ENCODE measurements at places on chromosomes 12 and 14.

GRCh38 chr14:72999316-72999715 is 27.6 kb downstream of the ZFYVE1 start:
- no peak for DNase-seq

- DNase-seq: no peak
Measured at GRCh38 chr14:71116568-71117122, 209.4 kb downstream of the PCNX1 start.

DNA sequence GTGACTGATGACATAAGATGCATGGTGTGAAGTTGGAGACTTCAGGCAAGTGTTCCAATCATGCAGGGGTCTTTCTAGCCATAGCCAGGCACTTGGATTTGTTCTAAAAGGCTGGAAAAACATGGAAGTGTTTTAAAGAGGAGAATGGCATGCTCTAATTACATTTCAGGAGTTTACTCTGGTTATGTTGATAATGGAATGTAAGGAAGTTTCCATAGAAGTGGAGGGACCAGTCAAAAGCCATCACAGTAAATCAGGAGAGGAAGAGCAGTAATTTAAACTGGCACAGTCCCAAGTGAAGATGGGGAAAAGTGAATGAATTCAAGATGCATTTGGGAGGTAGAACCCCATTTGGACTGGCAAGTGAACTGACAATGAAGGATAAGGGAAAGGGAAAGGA is 13.9 kb upstream of the FRS2 start:
- no peak for DNase-seq

DNA sequence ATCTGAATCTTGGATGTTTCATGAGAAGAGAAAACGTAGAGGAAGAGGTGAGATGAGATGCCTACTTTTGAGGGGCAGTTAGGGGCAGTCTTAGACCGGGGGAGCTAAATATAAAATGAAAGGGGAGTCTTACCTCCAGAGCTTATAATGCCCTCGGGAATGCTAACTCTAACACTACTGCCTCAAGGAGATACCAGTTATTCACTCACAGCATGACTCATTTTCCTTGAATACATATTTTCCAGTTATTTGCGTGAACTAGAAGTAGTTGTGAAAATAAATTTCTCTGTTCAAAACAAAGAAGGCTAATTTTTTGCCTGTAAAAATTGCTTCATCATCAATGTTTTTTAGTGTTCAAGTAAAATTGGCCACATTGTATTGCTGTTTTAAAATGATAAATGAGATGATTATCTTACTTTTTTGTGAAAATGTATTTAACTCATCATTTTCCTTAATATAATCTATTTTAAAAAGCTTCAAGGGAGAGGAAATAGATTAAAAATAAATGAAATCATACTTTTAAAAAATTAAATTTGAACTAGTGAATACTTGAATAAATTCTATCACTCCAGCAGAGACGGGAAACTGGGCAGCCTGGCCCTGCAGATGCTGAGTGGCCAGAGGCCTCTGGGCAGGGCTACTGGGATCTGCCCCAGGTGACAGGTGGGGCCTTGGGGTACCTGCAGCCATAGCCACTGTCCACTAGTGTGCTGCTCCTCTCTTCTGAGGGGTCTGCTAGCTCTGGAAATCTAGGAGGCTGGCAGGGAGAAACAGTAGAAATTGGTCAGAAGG is 339.3 kb downstream of the EGLN3 start:
- peak; percentile 66 for DNase-seq

GRCh38 chr12:112892856-112893255 is 13.9 kb upstream of the OAS1 start:
- DNase-seq: no peak

GRCh38 chr12:92928421-92928961 is 604 bp downstream of the EEA1 start:
- peak; percentile 32 for DNase-seq

GRCh38 chr12:132828706-132829534 is at the start of gene GOLGA3:
GOLGA3 (minus strand) TSS chr12:132828869; CDS start chr12:132822128, 6,741 bp downstream.
- DNase-seq: peak; percentile 94

GRCh38 chr12:41310367-41310766 is 122.2 kb downstream of the PDZRN4 start:
- DNase-seq: no peak

DNA sequence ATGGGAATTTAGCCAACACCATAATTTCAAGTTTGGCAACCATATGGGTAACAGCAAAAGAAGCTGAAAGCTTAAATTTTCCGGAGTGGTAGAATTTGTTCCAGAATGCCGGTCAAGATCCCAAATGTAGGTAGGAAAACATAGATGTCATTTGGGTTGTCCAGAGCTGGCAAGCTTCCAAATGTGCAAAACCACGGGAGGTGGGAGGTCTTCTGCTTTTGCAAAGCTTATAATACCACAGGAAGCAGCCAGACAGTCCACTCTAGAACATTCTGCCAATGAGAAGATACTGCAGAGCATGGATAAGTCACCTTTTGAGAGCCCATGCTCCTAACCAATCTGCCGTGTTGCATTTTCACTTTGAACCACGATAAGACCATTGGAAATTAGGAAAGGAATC is 26.4 kb upstream of the BATF start:
- no peak for DNase-seq

DNA sequence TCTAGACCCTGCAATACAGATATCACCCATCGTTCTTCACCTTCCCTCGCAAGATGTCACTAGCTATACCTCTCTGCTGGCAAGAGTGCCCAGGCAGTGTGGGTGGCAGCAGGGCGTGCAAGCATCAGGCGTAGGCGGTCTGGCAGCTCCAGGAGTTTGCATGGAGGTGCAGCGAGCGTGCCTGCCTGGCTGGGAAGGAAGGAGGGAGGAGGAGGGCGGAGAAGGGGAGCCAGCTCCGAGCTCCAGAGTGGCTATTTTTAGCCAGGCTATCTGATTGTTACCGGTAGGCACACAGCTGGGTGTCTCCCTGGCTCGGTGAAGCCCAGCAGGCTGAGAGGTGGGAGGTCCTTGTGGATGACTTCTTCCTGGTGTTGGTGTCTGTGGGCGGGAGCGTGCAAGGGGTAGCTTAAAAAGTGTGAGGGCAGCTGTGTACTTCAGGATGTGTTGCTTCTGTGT is 6.2 kb downstream of the FOXJ2 start:
- DNase-seq: peak; percentile 71

DNA sequence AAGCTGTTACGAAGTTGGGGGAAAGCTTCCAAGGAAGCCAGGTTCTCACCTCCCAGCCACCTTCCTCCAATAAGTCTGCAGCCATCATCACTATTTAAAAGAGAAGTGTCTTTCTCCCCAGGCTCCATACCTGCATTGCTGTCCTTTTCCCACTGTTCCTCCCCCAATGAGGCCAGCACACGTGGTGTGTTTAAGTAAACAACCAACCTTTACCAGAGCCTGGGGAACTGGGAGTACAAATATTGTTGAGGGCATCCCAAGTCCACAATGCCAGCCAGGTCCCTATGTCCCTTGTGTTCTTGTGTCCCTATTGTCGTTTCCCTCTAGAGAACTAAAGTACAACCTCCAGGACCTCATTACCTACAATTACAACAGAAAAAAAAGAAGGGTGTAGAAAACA is 49.2 kb upstream of the PNMA1 start:
- DNase-seq: no peak

DNA sequence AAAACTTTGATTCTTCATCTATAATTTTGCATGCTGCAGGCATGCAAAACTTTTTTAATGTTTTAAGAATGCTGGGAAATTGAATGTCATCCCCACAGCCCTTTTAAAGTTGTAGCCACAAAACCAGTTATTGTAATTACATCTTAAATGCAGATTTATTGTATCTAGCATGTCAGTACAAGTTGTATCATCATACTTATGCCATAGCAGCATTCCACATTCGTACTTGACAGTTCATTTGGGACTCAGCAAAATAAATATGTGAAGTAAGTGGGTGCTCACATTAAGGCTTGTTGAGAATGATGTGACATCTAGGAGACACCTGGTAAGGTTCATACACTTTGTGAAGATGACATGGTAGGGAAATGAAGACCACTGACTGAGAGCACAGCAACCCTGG is 44.0 kb upstream of the GZMB start:
- DNase-seq: no peak

DNA sequence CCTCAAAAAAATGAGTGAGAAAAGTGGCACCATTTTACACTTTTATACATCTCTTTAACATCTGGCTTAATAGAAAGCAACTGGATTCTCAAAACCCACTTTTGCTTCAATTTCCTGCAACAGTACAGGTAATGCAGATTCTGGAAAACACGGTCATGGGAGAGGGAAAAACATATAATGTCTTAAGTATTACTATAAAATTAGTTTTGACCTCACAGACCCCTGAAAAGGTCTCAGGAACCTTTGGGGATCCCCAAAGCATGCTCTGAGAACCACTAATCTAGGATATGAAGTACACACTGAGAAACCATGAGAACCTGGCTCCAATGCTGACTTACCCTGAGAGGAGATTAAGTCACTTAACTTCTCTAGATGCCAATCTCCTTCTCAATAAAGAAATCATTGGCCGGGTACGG is 64.7 kb downstream of the PPP2R5E start:
- DNase-seq: no peak

GRCh38 chr14:99468836-99469592 is 11.6 kb downstream of the SETD3 start:
- DNase-seq: no peak

DNA sequence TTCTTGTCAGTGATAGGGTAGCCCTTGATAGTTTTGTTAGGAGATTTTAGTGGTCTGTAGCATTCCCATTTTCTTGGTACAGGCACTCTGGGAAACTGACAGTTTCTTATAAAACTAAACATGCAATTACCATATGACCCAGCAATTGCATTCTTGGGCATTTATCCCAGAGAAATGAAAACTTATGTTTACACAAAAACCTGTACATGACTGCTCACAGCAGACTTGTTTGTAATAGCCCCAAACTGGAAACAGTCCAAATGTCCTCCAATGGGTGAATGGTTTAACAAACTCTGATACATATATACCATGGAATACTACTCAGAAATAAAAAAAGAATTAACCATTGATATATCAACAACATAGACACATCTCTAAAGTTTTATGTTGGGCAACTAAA is 75.5 kb downstream of the BORCS5 start:
- peak; percentile 74 for DNase-seq

- peak; percentile 49 for DNase-seq
Measured at GRCh38 chr12:122788387-122788786, 14.0 kb downstream of the CCDC62 start.

DNA sequence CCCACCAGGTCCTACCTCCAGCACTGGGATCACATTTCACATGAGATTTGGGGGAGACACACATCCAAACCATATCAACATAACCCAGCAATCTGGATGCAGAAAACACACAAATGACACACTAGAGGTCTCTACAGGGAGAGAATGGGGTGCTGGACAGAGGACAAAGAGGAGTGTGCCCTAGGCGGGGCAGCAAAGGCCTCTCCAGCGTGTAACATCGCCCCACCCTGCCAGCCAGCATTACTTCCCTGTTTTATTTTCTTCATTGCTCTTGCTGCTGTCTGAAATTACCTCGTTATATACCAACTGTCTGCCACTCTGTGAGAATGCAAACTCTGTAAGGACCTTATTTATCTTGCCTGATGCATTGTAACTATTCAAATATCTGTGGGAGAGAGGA is 61.1 kb downstream of the RIMBP2 start:
- DNase-seq: no peak
